GM03348 (cell line): ENCODE measurements at places on chromosomes 7 and 10.
A peak's percentile ranks its signal among the peaks of the same experiment; 100 is the strongest.

DNA sequence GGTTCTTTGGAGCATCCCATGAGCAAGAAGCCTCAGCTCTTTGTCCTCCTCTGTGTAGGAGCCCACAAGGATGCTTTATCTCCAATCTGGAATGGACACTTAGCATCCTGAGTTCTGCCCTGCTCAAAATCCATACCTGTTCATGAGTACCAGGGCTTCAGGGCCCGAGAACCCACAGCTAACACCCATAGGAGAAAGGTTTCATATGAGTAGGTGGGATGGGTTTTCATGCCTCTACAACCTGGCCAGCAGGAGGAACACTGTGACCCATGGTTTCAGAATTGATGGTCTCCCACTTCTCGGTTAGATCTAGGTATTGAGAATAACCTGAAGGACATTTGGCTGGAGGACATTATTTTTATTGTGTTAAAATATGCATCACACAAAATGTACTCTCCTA, 57.8 kb downstream of the TBXAS1 start:
- no peak for DNase-seq

DNA sequence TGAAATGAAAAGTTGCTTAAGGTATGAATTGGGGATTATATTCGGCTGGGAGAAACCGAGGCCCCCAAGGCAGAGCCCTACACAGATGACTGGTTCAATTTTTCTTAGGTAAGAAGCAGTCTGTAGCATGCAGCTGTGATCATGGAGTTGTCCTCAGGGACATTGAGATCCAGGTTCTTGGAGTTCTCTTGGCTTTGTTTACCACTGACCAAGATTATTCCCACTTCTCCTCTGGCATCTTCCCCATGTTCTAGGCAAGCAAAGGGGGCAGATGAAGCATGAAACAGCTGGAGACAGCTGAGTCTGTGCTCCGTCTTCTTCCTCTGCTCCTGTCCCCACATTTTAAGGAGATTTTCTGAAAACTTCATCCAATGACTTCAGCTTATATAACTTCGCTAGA, 129.5 kb upstream of the BMPER start:
- no peak for DNase-seq

- no peak for DNase-seq
Measured at GRCh38 chr10:3363311-3364045, 190.9 kb upstream of the PITRM1 start.

GRCh38 chr10:72275351-72276012, 1.8 kb downstream of the DDIT4 start:
- no peak for DNase-seq

DNA sequence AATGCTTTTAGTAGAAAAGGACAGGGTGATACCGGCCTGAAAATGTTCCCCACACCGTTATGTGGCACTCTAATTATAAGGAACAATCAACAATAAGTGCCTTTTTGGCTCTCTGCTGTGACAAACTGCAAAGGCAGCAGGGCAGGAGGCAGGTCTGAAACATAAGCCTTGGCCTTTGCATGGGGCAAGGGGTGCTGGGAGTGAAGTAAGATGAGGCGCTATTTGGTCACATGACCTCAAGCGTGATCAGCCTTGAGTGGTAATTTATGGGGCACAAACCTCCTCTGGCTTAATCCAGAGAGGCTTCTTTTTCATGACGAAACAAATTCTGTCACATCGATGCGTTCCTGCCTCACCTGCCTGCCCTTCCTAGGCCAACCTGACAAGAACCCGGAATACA, 202.7 kb downstream of the TAX1BP1 start:
- DNase-seq: no peak

DNA sequence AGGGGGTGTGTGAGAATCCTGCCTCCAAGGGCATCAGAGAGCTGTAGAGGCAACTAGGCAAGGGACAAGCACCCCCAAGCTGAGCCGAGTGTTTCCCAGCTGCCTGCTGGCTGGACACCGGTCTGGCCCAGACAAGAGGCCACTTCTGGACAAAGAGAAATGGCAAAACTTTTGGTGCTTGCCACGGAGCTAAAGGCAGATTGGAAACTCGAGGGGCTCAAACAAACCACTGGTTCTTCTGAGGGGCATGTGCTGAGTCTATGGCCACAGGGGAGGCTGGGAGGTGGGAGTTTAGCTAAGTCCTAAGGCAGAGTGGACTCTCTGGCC, 66.5 kb upstream of the INPP5A start:
- no peak for DNase-seq

DNA sequence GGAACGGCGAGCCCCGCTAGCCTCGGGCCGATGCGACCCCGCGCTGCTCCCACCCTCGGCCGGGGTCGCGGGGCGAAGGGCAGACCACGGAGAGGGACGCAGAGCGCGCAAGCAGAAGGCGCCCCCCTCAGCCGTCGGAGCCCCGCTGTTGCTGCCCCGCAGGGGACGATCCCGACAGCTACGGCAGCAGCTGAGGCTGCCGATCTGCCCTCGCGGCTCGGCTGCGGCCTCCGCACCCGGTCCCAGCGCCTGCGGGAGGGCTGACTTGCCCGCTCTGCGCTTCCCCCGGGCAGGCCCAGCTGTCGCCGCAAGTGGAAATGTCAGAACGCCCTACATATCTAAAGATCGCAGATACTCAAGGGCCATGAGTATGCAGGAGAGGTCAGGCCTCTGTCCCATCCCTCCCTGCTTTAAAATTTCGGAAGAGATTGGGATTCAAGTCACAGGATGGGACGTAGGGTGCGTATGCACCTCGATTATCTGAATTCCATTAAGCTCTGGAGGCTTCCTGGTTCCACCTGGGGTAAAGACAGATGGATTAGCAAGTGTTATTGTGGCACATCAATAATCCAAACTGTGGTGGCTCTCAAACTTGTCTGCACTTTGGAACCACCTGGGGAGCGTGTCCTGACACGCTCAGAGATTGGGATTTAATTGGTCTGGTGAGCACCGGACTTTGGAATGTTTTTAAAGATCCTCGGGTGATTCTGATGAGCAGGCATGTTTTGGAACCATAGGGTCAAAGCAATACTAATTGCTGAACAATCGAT, at the start of gene CRPPA:
Gene CRPPA (minus strand): TSS at position 206 of the 770 bp plus-strand sequence. CDS start 216 bp downstream, outside the sequence.
- DNase-seq: peak; percentile 63

DNA sequence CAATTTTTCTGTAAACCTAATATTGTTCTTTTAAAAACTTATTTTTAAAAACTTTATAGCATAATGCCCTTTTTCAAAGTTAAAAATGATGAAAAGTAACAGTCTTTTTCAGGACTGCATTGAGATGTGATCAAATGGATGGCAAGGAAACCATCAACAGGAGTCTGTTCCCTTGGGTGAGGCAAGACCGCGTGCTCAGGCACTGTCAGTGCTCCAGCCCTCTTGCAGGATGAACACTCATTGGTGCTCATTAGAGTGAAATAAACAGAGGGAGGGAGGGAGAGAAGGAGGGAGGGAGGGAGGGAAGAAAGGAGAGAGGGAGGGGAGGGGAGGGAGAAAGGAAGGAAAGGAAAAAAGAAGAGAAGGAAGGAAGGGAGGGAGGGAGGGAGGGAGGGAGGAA, 145.7 kb upstream of the CHST15 start:
- no peak for DNase-seq

GRCh38 chr10:123019264-123019663, 10.5 kb downstream of the ACADSB start:
- DNase-seq: no peak

DNA sequence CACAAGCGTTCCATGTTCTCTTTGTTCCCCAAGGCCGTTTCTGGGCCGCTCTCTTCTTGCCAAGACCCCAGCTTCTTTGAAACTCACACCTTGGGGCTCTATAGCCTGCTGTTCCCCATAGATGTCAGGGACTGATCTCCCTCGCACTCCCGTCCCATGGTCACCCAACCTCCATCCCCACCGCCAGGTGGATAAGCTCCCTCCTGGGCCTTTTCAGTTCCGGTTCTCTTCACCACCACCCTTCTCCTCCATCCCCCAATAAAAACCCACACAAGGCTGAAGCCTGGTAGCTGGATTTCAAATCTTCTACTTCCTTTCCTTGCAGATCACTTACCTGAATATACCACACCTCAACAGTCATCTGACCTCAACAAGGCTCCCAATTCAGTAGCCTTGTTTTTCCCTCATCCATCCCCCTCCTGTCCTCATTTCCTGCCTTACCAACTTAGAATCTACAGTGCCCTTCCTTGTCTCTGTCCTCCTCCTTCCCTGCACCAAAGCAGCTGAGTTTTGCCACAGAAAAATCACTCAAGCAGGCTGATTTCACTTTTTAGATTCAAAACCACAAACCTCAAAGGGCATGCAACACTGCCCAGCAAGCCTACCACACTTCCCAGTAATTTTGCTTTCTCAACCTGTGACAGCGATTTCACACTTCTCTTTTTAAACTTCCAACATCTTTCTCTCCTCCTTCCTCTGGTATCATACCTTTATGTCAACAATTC, 7.7 kb downstream of the SLC37A3 start:
- no peak for DNase-seq

DNA sequence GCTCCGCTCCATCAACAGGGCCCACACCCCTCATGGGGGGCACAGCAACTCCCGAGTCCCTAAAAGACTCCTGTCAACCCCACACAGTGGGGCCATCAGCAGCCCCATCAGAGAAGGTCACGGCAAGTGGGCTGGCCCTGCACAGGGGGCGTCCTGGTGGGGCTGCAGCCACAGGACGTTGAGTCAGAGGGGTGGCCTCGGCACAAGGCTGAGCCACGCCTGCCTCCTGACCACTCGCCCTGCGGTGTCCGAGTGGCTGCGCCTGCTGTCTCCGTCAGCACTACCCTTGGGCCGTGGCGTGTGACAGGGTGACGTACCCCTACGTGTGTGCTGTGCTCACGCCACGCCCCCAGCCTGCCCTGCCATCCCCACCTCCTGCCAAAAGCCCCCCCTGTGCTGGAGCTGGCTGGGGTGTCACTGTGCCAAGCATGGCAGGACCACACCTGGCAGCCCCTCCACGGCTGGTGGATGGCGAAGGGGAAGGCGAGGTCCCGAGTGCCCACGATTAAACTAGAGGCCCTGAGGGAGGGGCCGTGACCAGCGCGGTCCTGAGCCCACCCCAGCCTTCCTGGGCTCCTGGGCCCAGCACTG, 26.0 kb upstream of the NKX6-2 start:
- DNase-seq: no peak

DNA sequence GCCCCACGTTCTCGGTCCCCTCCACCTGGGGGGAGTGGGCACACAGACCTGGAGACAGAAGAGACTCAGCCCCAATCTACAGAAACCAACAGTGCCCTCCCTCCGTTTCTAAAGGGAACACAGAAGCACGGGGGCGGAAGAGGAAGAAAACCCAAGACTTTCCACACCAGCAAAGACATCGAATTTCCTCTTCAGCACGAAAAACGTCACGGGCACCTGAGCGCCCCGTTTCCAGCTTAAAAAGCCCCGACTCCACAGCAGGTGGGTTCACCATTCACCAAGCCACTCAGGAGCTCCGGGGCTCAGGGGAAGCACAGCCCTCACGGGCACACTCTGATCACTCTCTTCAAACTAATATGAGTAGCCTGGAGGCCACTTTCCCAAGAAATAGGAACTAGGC, 19.6 kb downstream of the NUDT1 start:
- DNase-seq: no peak

DNA sequence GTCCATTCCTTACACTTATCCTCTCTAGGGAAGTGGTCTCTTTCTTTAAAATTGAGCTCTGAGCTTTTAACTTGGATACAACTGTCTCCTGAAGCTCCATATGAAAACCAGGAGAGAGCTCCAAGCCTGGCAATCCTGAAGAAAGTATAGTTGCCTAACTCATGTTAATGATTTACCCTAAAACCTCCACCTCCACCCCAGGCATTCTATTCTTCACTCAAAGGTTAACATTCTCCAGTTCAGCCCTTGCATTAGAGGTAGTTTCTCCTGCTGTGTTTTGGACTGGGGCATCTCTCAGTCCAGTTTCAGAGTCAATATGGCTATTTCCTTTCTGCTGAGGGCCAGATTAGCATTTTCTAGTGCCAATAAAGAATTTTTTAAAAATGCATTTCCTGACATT, 195.5 kb downstream of the SLC25A13 start:
- no peak for DNase-seq

DNA sequence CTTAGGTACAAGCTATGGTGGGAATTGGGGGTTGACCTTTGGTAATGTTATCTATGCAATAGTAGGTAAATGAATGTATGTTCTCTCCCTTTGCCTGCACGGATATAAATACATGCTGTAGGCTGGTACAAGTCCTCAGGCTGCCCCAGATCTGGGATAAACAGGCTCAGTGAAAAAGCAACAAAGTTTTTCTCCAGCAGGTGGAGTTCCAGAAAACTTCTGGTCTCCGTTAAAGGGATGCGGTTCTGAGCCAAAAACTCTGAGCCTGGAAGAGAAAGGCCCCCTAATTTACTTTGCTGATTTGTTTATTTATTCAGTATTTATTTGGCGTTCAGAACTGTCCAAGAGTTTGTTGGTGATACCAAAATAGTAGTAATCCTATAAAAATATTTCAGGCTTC, 204.7 kb downstream of the ADRA2A start:
- DNase-seq: peak; percentile 59

DNA sequence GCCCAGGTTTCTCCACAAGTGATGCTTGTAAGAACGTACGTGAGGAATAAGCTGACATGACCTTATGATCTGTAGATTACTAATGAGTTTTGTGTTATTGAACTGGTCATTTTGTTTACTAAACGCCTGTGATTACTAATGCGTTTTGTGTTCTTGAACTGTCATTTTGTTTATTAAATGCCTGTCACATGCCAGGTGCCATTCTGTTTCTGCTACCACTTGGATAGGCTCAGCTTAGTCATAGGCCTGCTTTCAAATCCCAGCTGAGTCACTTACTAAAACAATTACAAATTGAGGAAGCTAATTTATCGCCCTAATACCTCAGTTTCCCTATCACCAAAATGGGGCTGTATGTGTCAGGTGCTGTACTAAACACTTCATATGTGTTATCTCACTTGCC, 4.7 kb upstream of the HGF start:
- DNase-seq: no peak

DNA sequence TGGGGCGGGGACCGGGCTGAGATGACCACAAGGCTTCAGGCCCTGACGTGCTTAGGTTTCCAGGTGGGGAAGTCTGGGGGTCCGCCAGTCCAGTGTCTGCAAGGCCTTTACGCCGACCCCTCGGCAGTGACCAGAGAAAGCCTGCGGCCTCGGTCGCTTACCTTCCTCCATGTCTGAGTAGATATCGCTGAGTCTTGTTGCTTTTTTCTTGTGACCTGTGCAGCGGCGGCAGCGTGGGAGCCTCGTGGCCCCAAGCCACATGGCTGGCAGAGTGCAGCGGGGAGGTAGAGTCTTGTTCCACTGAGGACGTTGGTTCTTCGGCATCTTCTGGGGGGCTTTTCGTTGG, 329 bp downstream of the NOLC1 start:
- DNase-seq: peak; percentile 36

- DNase-seq: peak; percentile 21
Measured at GRCh38 chr7:78768859-78769258, 684.6 kb downstream of the MAGI2 start.

- no peak for DNase-seq
Measured at GRCh38 chr10:8726084-8726778, 671.7 kb downstream of the GATA3 start.
